ENCODE measurements at places on chromosomes 1 and 21.
A peak's percentile ranks its signal among the peaks of the same experiment; 100 is the strongest.

- DNase-seq: peak; percentile 33
Measured at GRCh38 chr1:15246960-15247614, at the start of gene FHAD1. Gene FHAD1, plus strand, starts transcription at chr1:15247223. Its CDS starts 4,562 bp downstream, at chr1:15251785.

DNA sequence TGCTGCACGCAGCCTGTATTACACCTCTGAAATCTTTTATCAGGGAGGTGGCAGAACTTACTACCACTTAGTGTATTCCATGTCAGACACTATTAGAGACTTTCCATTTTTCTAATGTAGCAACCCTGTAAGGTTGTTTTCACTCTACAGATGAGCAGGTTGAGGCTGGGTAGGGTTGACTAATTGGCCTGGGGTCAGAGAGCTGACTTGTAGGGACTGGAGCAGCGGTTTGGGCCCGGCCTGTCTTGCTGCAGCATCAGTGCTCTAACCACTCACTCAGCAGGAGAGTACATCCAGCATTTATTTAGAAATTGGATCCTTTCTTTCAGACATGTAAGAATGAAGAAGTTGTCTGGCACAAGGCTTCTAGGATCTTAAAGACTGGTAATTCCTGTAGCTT is 25.7 kb upstream of the NBL1 start:
- no peak for DNase-seq

GRCh38 chr1:242185731-242186130 is 186.8 kb upstream of the MAP1LC3C start:
- DNase-seq: no peak

DNA sequence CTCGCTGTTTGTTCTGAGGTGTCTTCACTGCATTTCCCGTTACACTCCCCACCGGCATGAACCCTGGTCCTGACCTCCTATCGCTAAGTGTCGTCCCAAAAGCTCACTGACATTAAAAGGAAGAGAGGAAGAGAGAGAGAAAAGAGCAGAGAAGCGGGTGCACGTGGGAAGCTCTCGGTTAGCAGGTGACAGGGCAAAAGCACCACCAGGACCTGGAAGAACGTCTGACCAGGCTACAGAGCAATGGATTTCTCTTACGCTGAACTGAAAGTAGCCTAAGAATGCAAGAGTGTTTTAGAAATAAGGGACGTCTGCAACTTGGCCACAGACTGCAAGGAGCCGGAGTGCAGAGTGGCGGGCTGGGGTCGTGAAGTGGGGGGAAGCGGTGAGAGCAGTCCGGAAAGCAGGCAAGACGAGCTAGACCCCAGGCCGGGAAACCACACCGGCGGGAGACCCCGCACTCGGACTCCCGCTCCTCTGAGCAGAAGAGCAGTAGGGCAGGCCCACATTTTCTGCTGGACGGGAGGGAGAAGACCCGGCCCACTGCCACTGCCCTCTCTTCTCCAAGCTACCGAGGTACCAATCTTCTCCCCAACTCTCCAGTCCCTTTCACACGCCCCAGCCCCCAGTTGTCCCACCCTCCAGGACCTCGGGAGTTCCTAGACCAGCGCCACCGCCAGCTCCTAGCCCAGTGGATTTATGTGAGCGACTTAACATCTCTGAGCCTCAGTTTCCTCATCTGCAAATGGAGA is 8.3 kb upstream of the MPZL1 start:
- DNase-seq: no peak

GRCh38 chr1:166489670-166490436 is 323.1 kb upstream of the FAM78B start:
- DNase-seq: no peak

GRCh38 chr1:55056632-55056992 is 17.3 kb downstream of the PCSK9 start:
- DNase-seq: no peak

GRCh38 chr1:173044656-173045055 is 6.1 kb downstream of the TNFSF18 start:
- no peak for DNase-seq

DNA sequence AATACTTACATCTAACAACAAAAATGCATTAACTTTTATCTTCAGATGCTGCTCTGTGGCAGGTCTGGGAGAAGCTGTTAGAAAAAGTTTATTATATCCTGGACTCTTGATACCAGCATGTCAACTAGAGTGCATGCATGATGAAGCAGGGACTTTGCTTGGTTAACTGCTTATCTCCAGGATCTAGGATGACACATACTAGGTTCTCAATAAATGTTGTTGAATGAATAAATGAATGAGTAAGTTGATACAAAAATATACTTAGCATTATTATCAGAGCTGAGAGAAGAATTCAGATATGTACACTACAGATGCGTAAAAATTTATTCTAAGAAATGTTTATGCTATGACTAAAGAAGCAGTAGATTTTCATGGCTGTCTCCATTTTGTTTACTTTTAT is 304.3 kb downstream of the LTN1 start:
- no peak for DNase-seq

DNA sequence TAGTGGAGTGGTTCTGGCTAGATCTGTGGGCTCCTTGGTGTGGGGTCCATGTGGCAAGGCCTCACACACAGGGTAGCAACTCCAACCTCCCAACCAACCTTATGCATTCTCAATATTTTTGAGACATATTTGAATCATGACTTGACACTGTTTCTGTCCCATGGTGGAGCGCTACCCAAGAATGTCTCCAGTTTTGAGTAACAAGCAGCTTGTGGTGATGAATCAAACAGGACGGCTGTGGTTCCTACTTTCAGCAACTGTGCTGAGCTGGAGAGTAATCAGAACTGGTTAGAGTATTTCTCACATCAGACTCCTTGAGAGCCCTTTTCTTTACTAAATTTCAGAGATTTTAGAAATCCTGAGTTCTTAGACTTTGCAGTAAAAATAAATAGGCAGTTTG is 3.1 kb downstream of the LCE3D start:
- no peak for DNase-seq

- DNase-seq: no peak
Measured at GRCh38 chr1:82445132-82445531, 644.4 kb downstream of the ADGRL2 start.

DNA sequence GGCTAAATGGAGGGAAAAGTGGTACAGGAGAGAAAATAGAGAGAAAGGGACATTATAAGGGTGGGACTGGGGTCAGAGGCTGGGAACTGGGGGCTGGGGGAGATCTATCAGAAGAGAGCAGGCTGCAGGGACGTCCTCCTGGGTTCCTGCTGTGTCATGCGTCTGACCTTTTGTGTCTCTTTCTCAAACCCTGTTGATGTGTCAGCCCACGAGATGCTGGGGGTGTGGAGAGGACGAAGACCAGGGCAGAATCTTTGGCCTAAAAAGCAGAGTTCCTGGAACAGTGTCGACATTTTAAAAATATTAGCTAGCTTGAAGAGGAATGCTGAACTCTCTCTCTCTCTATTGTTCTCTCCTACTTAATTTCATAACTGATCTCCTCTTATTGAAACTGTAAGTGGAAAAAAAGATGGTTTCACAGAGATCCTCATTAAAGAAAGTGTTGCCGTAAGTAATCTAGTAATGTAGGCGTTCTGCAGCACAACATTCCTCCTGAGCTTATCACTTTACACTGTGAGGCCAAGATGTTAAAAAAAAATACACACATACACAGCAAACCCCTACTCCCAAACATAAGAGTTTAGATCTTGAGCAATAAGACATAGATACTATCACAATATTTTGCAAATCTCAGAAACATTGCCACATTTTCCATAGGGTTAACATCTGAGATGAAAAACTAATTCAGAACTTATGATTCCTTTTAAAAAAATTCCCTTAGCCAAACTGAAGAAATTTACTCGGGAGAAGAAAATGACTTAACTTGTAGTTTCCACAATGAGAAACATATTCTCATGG is 52.6 kb downstream of the RUNX1 start:
- no peak for DNase-seq

DNA sequence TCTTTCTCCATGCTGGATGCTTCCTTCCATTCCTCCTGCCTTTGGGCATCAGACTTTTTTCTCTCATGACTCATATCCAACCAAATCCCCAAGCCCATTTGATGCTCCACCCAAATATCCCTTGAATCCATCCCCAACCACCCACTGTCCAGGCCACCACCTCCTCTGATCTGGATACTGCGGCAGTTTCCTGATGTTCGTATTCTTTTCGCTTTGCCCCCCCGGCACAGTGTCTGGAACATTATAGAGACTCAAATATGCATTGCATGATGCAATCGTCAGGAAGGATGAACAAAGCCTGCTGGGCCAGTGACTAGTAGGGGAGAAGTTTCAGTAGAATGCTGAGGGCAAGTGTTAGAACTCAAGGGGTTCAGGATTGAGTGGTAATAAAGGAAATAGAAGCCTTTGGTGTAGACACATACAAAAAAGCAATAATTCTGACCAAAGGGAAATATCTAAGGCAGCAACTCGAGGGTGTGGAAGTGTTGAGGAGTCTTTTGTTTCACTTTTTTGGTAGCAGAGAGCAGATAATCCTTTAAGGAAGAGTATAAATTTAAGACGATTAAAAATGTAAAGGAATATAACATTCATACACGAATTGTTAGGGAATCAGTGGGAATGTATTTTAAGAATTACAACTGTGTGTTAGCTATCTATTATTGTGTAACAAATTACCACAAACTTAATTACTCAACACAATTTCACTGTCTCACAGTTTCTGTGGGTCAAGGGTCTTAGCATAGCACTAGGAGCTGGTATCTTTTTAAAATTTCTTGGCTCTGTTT is 7.5 kb downstream of the S100A11 start:
- DNase-seq: no peak

DNA sequence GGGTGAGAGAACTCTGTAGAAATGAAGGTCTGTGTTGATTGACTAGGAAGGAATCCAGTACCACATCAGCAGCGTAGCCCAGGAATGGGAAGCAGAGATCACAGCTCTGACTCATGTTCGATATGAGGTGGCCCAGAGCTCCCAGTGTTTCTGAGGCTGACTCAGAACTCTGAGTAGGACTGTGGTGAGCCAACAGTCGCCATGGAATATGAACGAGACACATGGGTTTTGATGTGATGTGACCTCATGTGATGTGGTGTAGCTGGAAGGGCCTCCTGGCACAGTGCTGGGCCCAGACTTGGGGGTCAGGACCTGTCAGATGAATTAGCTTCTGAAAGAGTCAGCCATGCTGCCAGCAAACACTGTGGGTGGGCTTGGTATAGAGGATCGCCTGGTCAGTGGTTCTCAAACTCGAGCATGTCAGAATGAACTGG is 237.0 kb downstream of the MRPL39 start:
- no peak for DNase-seq

DNA sequence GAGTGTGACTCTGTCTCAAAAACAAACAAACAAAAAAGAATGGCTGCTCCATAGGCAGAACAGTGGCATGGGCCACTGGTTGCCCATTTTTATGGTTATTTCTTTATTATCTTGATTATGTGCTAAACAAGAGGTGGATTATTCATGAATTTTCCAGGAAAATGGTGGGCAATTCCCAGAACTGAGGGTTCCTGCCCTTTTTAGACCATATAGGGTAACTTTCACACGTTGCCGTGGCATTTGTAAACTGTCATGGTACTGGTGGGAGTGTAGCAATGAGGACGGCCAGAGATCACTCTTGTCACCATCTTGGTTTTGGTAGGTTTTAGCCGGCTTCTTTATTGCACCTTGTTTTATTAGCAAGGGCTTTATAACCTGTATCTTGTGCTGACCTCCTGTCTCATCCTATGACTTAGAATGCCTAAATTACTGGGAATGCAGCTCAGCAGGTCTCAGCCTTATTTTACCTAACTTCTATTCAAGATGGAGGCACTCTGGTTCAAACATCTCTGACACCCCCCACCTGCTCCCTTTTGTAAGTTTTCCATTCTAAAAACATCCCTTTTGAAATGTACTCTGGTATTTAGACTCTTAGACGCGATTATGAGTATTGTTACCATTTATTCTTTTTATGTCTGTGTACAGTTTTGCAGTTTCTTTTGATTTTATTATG is 57.1 kb downstream of the RAVER2 start:
- no peak for DNase-seq

DNA sequence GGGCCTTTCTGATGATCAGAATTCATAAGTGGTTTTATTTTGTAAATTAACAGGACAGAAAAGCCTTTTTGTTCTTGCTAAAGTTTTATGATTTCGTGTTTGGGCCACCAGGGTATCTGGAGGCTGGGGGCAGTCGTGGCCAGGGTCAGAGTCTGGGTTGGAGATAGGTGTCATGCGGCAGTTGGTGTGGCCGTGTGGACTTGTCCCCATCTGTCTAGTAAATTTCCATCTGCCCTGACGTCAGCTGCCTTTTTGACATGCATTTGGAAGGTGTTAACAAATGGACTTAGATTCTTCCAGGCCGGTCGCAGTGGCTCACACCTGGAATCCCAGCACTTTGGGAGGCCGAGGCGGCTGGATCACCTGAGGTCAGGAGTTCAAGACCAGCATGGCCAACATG is 56.8 kb downstream of the SKI start:
- no peak for DNase-seq

- DNase-seq: no peak
Measured at GRCh38 chr1:208892147-208892546, 648.0 kb upstream of the PLXNA2 start.

- no peak for DNase-seq
Measured at GRCh38 chr1:185463011-185463410, 146.0 kb upstream of the IVNS1ABP start.

DNA sequence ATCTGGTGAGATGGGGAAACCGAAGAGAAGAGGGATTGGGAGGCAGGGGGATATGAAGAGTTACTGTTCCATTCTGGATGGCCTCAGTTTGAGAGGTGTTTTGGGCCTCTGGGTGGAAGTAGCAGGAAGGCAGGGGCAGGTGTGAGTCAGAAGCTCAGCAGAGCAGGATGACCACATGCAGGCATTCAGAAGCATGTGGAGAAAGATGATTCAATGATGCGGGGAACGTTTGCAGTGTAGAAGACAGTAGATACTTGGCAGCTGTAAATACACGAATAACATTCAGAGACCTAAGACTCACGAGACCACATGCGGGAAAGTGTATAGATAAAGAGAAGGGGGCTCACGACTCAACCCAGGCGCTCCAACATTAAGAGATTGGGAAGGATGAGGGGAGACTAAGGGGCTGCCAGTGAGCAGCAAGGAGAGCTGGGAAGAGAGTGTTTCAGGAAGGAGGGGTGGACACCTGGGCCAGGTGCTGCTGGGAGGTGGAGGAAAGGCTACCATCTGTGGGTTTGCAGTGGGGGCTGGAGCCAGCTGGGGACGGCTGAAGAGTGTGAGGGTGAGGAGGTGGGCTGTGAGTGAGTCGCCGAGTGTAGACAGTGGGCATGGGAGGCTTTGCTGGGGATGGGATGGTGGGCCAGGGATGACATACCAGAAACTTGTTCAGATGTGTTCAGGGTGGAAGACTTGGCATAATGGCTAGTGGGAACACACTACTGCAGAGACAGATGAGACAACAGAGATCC is 5.8 kb upstream of the EPS8L3 start:
- no peak for DNase-seq

GRCh38 chr1:213320191-213320870 is 269.3 kb downstream of the RPS6KC1 start:
- DNase-seq: no peak

DNA sequence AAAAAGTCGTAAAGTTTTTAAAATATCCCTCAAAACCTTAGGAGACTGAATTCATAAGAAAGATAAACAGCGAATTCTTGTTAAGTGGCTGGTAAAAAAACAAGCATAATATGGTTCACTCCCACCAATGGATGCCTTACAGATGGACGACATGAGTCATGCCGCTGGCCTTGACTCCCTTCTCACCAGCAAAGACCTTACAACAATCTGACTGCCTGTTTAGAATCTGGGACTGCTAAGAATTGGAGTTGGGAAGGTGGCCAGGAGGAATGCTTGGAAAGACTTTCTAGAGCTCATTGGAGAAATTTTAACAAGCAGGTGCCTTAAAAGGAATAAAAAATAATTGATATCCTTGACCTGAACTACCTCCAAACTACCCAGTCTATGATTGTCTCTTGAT is 206.9 kb upstream of the FMN2 start:
- DNase-seq: no peak

GRCh38 chr21:42262831-42263231 is 43.9 kb downstream of the ABCG1 start:
- no peak for DNase-seq
